ENCODE measurements at places on chromosomes 3 and 15.
A peak's percentile ranks its signal among the peaks of the same experiment; 100 is the strongest.

DNA sequence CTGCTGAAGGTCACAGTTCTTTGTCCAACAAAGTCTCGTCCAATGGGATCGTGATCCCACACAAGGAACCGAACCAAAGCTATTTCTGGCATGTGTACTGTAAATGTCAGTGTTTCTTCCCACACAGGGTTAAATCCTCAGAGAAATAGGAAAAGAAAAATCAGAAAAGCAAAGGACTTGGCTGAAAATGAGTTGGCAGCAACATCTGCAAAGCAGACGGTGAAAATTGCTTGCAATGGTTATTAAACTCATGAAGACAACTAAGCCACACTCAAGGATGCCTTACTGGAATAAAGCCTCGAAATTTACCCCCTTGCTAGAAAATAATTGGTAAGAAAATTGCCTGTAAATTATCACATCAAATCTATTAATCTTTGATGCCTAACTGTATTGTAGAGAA lies 195.2 kb upstream of the STRIT1 start:
- DNase-seq: no peak

DNA sequence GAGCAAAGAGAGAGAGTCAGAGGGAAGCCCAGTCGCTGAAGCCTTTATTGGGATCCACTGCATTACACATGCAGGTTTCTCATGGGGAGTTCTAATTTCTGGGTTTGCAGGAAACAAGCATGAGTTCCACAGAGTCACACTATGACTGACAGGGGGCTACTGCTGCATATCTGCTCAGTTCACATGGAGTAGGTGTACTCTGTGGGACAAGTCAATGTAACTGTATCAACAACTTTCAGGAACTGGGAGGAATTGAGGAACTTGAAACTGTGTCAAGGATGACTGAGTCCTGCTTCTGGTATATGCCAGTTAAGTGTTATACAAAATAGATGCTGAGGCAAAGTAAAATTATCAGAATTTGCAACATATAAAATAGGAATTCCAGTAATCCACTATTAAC lies 110.8 kb downstream of the NPAP1 start:
- no peak for DNase-seq

DNA sequence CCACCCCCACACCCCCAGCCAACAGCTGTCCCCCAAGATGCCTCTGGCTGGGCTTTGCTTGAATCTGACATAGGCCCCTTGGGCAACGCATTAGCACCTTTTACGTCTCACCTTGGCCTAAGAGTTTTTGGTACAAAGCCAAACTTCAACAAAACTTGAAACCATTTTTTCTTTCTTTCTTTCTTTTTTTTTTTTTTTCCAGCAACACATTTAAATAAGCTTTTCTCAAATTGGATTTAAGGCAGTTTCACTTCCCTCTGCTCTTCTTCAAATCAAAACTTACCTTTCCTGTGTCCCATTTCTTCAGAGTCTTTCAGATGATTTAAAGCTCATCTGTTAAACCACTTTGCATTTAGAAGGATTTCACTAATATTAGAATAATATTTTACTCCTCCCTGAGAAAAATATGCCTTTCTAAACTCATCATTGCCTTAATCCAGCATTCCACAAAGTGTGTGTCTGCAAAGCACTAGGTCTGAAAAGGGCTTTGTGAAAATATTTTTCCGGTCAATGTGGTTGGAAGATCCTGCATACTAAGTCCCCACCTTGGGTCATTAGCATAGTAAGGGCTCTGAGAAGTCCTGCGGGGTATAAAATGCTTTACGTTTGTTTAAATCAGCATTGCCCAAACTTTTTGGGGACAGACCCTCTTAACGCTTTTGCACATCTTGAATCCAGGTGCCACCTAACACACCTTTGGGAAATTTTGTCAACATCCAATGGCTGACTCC lies 217.0 kb downstream of the TLE3 start:
- DNase-seq: no peak

- no peak for DNase-seq
Observed at GRCh38 chr3:94310341-94311135, 247.7 kb downstream of the NSUN3 start.

- DNase-seq: no peak
Observed at GRCh38 chr3:105353485-105354161, 13.1 kb upstream of the ALCAM start.

- DNase-seq: no peak
Observed at GRCh38 chr15:83288381-83288801, 3.9 kb upstream of the BNC1 start.

DNA sequence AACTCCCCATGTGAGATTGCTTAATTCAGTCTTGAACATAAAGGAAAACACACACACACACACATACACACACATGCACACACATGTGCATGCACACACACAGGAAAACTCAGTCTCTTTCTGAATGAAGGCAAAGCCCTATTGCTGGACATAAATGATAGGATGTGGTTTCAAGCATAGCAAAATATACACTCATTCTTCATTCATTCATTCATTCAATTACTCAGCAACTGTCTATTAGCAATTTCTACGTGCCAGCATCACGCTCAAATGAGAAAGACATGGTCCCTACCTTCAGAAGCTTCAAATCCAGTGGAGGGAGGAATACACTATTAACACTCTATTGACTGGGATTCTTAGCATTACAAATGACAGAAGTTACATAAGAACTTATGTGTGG lies 41.8 kb upstream of the UBE2E2 start:
- no peak for DNase-seq

GRCh38 chr3:62214850-62215249 lies 158.5 kb downstream of the FEZF2 start:
- DNase-seq: no peak

DNA sequence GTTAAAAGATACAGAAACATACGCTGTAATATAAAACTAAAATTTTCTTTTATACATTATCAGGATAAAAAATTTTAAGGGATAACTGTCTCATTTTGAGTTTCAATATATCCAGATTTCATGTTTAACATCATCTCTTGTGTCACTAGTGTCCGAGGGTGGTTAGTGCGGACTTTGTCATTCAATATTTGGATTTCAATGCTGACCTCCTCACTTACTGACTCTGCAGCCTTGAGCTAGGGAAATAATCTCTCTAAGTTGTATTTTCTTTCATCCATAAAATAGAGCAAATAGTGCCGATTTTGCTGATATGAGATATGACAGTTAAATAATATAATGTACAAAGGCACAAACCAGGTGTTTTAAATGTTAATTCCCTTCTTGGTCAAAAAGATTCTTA lies 203.2 kb downstream of the CPNE4 start:
- no peak for DNase-seq

GRCh38 chr3:23663246-23663645 lies 142.5 kb upstream of the UBE2E1 start:
- no peak for DNase-seq

GRCh38 chr3:64157150-64158035 lies 67.9 kb downstream of the PRICKLE2 start:
- no peak for DNase-seq

DNA sequence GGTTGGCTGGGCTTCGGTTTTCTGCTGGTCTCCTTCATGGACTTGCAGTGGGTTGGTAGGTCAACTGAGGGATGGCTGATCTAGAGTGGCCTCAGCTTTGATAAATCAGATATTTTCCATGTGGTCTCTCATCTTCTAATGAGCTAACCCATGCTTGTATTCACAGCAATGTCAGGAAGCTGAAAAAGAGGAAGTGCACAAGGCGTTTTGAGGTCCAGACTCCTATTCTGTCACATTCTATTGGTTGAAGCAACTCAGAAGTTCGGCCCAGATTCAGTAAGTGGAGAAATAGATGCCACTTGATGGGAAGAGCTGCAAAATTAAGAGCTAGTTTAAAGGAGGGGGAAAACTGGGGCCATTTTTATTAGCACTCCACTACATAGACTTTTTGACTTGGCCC lies 361.2 kb downstream of the DIPK2A start:
- no peak for DNase-seq

GRCh38 chr15:90611157-90611556 lies 81.4 kb downstream of the CRTC3 start:
- DNase-seq: no peak

GRCh38 chr3:8456412-8456811 lies 45.2 kb upstream of the LMCD1 start:
- no peak for DNase-seq

GRCh38 chr3:190989218-190989617 lies 126.7 kb upstream of the GMNC start:
- DNase-seq: no peak

DNA sequence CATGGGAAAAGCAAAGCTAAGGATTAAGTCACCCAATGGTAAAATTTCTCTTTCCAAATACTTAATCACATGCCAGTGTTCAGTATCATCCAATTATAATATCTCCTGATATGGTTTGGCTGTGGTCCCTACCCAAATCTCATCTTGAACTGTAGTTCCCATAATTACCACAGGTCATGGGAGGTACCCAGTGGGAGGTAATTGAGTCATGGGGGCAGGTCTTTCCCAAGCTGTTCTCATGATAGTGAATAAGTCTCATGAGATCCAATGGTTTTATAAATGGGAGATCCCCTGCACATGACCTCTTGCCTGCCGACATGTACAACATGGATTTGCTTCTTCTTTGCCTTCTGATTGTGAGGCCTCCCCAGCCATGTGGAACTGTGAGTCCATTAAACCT lies 26.1 kb upstream of the NMB start:
- no peak for DNase-seq

- peak; percentile 17 for DNase-seq
Observed at GRCh38 chr3:177196456-177197040, 734 bp downstream of the TBL1XR1 start.

GRCh38 chr3:186483611-186484340 lies 60.4 kb downstream of the CRYGS start:
- no peak for DNase-seq

Data from activated CD8-positive, alpha-beta memory T cell treated with anti-CD3 and anti-CD28 coated beads for 4 hours (primary cell).